ENCODE measurements at places on chromosomes 1 and 21.

- DNase-seq: no peak
Observed at GRCh38 chr1:100360790-100361510, 8.6 kb downstream of the CDC14A start.

DNA sequence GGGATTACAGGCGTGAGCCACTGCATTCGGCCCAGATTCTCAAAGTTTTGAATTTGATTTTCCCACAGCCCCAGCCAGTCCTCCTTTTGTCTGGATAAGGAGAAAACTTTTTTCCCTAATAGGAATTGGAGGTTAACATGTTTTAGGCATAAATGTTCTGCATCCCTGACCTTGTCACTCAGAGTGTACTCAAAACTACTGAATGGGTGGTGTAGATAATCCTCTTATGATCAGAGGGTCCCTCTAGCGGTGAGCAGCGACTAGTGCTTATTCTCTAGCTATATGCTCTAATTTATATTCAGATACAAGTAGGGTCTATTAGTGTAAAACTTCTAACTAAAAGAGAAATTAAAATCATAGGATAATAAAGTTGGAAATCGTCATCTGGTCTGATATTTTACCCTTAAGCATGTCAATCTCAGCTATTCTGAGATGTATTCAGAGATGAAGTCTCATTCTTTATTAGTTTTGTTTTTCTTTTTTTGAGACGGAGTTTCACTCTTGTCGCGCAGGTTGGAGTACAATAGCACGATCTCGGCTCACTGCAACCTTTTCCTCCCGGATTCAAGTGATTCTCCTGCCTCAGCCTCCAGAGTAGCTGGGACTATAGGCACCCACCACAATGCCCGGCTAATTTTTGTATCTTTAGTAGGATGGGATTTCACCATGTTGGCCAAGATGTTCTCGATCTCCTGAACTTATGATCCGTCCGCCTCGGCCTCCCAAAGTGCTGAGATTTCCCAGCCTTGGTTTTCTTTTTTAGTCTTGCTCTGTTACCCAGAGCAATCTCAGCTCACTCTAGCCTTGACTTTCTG lies 2.7 kb upstream of the PSMD4 start:
- DNase-seq: no peak

DNA sequence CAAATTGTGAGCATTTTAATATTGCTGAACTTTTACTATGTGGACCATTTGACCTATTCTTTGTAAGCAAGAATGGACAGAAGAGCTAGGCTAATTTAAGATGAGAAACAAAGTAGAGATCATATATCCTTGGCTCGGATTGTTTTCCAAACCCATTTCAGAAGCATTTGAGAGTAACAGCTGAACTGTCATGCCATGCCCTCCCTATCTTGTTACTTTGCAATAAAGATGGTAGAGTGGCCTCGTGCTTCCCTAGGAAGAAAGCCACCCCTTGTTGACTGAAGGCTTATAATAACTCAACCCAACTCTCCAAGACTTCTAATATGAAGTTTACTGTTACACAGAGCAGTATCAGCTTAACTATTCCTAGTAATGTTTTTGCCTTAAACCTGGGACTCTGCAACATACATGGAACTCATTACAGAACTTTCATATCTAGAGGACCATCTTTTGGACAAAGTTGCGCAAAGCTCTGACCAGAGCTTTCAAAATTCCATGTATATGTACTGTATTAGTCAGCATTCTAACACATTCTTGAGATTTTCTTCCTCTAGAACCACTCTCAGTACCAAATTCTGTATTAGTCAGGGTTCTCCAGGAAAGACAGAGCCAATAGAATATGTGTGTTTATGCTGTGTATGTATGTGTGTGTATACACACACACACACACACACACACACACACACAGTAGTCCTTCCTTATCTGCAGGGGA lies 68.7 kb downstream of the ADAMTS1 start:
- no peak for DNase-seq

DNA sequence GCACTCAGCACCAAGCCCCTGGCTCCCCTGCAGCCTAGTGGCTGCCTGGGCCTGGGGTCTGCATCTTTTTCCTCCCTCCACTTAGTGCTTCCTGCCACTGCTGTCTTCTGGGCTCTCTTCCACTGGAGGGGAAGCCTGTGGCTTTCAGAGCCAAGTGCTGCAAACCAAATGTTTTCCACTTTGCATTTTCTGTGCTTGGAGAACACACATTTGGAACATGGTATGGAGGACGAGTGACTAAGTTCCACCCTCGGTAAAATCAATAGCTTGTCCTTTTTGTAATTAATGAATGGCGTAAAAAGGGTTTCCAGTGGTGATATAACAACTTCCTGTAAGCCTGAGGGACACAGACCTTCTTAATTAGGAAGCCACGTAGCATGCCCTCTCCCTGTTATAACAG lies 10.1 kb upstream of the GPR153 start:
- DNase-seq: no peak

- no peak for DNase-seq
Observed at GRCh38 chr1:7482077-7482476, 289.0 kb upstream of the VAMP3 start.

DNA sequence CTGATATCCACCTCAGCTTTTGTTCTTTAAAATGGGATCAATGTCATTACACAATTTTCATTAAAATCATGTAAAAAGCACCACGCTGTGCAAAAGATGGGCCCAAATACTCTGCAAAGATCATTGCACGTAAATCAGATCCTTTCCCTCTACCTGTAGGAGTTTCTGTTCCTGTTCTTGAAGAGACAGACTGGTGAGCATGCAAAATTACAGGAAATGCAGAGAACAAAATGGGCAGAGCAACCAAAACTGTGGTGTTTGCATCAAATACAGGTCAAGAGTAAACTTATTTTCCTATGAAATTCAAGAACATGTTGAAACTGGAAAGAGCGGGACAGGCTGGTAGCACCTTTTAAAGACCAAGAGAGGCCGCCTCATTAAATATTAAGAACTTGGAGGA lies 294.9 kb upstream of the ADGRL2 start:
- DNase-seq: no peak

DNA sequence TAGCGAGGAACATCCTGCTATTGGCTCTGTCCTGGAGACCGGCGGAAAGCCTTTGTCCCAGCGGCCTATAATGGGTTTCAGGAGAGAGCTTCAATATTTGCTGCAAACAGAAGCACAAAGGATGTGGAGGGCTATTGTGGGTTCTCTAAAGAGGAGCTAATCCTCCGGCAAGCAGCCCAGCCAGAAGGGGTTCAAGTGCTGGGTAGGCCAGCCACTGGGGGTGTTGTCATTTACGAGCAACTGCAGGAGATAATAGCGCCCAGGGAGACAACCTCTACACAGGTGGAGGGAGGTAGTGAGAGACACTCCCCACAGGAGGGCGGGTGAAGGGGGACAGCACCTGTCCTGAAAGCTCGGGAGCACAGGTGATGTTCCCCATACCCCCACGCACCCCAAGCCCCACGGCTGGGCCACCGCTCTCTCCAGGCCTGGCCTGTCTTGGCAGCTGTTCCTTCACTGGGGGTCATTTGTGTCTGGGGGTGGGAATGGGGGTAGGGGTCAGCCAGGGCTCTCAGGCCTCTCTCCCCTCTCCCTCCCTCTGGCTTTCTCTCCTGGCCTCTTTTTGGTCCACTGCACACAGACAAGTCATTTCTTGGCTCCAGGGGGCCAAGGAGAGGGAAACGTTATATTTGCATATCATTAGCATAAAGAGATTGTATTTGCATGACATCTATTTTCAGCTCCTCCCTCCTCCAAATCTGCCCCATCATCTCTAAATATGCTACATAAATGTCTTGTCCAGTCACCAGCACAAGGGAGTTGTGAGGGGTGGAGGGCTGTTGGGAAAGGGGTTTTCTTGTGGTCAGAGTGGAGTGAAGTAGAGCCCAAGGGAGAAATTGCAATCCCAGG lies 22.0 kb upstream of the SLC26A9 start:
- no peak for DNase-seq

DNA sequence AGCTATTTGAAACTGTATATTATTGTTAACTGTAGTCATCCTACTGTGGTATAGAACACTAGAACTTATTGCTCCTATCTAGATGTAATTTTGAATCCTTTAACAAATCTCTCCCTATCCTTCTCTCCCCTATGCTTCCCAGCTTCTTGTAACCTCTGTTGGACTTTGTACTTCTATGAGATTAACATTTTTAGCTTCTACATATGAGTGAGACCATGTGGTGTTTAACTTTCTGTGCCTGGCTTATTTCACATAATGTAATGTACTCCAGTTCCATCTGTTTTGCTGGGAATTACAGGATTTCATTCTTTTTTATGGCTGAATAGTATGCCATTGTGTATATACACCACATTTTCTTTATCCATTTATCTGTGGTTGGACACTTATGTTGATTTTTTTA lies 64.5 kb upstream of the KIAA1614 start:
- DNase-seq: no peak

DNA sequence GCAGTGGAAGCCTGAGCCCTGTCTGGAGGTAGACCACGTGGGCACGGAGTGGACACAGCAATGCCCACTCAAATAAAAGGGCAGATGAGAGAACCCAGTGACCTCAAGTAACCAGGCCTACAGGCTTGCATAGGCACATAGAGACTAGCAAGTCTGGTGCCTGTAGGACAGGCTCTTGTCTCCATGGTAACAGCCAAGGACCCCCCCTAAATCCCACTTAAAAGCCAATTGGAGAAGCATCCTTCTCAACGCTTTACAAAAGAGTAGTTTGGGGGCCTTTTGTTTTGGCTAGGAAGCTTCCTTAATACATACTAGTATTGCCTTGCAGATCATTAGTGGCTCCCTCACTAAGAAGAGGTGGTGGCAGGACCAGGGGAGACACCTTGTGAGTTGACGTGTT lies 63.9 kb downstream of the VWA5B1 start:
- no peak for DNase-seq

DNA sequence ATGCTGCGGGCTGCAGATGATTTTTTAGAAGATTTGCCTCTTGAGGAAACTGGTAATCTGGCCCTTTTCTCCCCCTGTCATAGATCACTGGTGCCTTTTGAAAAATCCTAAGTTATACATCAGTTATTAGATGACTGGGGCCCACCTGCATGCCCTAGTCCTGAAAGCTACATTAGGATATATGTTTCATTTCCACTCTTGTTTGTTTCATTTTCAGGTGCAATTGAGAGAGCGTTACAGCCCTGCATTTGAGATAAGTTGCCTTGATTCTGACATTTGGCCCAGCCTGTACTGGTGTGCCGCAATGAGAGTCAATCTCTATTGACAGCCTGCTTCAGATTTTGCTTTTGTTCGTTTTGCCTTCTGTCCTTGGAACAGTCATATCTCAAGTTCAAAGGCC lies 8.1 kb upstream of the IFI44 start:
- DNase-seq: no peak

- no peak for DNase-seq
Observed at GRCh38 chr1:159959451-159959850, 5.4 kb upstream of the SLAMF9 start.

- no peak for DNase-seq
Observed at GRCh38 chr21:26977746-26978145, 10.9 kb upstream of the ADAMTS5 start.

Data from stimulated activated CD4-positive, alpha-beta T cell treated with anti-CD3 and anti-CD28 coated beads, Interleukin-15, amount 100 ng/mL, for 1 hour (primary cell).